Caco-2 (cell line): ENCODE measurements at places on chromosomes 4 and X. TPM values are rescaled to one million over a fixed set of nuclear protein-coding genes. Genes with fewer than 3 reads are reported as not detected.

HSFX3 gene
- total RNA-seq: not detected in 2 replicates

KLHL4 gene
- not detected in 2 replicates for total RNA-seq

GRCh38 chrX:132875650-132876522, 82.5 kb downstream of the HS6ST2 start:
- peak; percentile 32 for DNase-seq

GRCh38 chr4:8614365-8615193, 22.0 kb downstream of the CPZ start:
- DNase-seq: no peak
